ENCODE measurements at places on chromosomes 3 and 15.

DNA sequence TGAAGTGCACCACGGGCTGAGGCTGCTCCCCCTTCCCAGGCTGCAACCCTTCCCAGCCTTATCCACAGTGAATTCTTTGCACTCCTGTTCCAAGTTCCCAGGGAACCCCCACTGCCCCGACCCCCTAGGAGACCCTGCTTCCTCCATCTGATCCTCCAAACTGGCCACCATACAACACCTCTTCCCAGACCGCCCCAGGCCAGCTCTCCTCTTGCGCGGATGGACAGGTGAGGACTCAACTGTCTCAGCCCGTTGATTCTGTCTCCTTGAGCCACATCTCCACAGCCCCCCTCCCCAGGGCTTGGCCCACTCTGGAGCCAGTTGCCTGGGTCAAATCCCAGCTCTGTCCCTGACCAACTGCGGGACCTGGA lies 21.7 kb downstream of the GRIP2 start:
- no peak for DNase-seq

GRCh38 chr3:63576846-63577245 lies 75.6 kb upstream of the SNTN start:
- DNase-seq: peak; percentile 8

DNA sequence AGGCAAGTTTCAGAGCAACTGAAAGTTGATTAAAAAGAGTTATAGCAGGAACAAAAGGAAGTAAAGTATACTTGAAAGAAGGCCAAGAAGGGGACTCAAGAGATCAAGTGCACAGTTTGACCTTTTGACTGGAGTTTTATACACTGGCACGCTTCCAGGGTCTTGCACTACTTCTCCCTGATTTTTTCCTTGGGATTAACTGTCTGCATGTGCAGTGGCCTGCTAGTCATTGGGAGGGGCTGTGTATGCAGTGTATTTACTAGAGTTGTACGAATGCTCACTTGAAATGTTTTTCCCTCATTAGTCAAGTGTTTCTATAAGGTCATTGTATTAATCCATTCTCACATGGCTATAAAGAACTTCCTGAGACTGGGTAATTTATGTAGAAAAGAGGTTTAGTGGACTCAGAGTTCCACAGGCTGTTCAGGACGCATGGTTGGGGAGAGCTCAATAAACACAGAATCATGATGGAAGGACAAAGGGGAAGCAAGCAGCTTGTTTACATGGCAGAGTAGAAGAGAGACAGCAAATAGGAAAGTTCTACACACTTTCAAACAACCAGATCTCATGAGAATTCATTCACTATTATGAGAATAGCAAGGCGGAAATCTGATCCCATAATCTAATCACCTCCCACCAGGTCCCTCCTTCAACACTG lies 571.8 kb downstream of the ZPLD1 start:
- DNase-seq: no peak

GRCh38 chr3:102722317-102722716 lies 287.5 kb downstream of the ZPLD1 start:
- DNase-seq: no peak

DNA sequence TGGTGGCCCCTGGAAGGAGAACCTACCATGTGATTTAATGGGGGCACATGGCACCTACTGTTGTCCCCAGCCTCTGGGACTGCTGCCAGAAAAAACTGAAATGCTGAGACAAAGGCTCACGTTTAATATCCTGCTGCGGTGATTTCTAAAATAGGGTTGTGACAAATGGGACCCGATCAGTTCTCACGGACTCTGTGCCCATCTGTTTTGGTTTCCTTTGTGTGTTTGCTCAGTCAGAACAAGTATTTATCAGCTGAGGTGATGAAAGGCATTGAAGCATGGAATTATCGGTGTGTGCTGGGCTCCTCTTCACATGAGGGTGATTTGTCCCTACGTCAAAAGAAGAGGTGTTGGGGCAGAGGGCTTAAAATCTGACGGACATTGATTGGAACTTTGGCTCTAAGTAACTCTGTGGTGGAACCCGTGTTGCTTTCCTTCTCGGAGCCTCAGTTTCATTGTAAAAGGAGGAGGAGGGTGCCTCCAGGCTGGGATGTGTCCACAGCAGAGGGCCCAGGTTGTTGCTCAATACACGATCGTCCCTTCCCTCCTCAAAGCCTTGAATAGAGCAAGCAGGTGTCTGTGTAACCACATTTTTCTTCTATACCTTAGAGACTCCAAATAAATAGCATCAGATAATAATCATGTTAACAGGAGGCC lies 283.3 kb upstream of the RGMA start:
- no peak for DNase-seq

- no peak for DNase-seq
Measured at GRCh38 chr3:143476965-143477640, 357.5 kb downstream of the CHST2 start.

GRCh38 chr3:177610686-177611633 lies 413.7 kb upstream of the TBL1XR1 start:
- DNase-seq: peak; percentile 20

DNA sequence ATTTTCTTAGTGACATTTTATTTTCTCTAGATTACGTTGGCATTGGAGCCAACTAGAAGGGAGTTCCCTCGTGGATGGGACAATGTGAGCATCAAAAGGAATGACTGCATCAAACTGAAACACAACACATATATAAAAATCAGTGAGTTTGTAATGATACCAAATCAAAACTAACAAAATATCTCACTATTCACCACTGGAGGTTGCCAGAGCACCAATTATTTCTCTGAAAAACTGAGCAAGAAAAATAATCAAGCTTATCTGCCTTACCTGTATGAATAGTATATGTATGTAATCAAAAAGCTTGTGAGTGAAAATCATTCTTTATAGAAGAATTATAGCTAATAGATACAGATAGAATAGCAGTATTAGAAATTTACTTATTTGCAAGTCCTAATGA lies 46.8 kb upstream of the OTOL1 start:
- no peak for DNase-seq

DNA sequence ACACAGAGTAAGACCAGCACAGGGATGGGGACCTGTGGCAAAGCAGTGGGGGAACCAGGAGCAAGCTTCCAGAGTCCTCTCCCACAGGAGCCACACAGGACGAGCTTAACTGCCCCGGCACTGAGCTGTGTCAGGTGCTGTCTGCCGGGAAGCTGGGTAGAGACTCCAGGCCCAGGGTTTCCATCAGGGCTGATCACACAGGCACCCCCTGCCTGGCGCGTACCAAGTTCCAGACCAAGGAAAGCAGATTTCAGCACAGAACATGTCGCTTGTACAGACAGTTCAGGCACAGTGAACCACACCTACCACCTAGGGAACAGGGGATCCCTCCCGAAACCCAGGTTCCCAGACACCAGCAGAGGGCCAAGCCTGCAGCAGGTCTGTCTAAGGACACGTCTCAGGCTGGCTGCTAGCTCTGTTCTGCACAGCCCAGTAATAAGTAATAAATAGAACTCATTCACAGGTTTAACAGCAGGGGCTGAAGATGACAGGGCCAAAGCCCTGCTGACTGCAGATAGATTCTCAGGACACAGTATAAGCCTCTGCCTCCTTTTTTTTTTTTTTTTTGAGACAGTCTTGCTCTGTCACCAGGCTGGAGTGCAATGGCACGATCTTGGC lies 30.2 kb upstream of the OCA2 start:
- DNase-seq: no peak

DNA sequence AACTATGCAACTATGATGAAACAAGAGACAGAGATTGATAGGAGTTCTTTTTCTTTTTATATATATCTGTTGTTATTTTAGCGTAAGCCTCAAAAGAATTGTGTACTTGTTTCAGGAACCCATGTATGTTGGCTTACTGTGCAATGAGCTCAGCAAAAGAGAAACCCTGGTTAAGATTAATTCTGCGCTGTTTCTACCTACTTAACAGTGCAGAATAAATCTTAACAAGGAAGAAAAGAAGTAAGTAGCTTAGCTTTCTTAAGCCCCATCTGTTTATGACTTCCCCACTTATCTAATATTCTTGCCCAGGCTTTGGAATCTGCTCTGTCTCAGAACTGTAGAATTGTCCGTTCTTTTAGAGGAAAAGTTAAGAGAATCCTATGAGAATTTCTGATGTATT lies 27.4 kb downstream of the ECT2 start:
- DNase-seq: no peak

DNA sequence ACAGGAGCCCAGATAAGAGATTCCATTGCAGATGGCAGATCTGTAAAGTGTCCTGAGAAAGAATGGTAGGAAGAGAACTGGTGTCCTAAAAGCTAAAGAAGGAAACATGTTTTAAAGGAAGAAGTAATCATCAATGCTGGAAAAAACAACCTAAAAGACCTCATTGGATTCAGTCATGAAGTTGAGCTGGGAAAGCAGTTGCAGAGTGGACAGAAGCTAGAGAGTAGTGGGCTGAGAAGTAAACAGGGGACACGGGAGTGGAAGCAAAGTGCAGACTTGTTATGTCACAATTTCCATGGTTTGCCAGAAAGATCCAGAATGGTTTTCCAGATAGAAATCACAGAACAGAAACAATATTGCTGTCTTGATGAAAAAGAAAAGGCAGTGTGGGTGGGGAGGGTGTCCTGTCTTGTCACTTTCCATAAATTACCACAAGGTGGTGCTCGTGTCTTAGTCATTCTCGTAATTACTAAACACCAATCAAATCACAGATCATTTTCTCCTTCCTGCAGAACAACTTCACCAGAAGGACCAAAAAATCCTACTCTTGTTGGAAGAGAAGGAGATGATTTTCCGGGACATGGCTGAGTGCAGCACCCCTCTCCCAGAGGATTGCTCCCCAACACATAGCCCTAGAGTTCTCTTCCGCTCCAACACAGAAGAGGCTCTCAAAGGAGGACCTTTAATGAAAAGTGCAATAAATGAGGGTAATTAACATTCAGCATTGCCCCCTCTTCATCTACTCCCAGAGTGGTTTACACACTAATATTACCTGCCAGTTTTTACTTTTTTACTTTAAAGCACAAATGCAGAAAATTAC lies 64.5 kb downstream of the KLHL25 start:
- DNase-seq: peak; percentile 16

- peak; percentile 42 for DNase-seq
Measured at GRCh38 chr3:140863580-140864009, 78.0 kb upstream of the SLC25A36 start.

GRCh38 chr15:75306188-75306587 lies 23.6 kb downstream of the GOLGA6D start:
- DNase-seq: no peak

- no peak for DNase-seq
Measured at GRCh38 chr3:178568155-178568731, 32.0 kb downstream of the KCNMB2 start.

GRCh38 chr3:152818027-152818426 lies 16.9 kb upstream of the P2RY1 start:
- DNase-seq: no peak

GRCh38 chr3:25655659-25656058 lies 9.0 kb downstream of the TOP2B start:
- no peak for DNase-seq

DNA sequence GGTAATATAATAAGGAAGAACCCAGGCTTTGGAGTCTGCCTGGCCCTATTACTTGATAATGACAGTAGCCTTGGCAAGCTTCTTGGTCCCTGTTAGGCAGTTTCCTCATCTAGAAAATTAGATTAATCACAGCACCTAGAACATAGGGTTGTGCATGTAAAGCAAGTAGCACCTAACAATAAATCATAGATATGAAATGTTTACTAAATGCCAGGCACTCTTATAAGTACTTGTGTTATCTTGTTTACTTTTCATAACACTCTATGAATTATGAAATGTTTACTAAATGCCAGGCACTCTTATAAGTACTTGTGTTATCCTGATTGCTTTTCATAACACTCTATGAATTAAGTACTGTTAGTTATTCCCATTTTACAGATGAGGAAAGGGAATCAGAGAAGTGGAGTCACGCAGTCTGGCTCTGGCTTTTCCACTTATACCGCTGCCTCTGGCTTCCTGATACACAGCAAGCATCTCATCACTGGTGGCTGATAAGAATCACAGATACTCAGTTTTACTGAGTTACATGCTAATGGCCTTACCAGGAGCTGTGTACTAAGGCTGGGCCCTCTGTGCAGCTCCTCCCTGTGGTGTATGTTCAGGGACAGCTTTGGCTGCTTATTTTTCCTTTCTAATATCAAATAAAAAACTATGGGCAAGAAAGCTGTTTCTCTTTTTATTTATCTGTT lies 123.4 kb downstream of the FEZF2 start:
- no peak for DNase-seq

GRCh38 chr3:2713923-2714322 lies 396.3 kb downstream of the IL5RA start:
- DNase-seq: no peak

- no peak for DNase-seq
Measured at GRCh38 chr15:50828610-50829206, 63.2 kb upstream of the SPPL2A start.

- DNase-seq: no peak
Measured at GRCh38 chr15:91100814-91101607, 954 bp downstream of the SV2B start.

DNA sequence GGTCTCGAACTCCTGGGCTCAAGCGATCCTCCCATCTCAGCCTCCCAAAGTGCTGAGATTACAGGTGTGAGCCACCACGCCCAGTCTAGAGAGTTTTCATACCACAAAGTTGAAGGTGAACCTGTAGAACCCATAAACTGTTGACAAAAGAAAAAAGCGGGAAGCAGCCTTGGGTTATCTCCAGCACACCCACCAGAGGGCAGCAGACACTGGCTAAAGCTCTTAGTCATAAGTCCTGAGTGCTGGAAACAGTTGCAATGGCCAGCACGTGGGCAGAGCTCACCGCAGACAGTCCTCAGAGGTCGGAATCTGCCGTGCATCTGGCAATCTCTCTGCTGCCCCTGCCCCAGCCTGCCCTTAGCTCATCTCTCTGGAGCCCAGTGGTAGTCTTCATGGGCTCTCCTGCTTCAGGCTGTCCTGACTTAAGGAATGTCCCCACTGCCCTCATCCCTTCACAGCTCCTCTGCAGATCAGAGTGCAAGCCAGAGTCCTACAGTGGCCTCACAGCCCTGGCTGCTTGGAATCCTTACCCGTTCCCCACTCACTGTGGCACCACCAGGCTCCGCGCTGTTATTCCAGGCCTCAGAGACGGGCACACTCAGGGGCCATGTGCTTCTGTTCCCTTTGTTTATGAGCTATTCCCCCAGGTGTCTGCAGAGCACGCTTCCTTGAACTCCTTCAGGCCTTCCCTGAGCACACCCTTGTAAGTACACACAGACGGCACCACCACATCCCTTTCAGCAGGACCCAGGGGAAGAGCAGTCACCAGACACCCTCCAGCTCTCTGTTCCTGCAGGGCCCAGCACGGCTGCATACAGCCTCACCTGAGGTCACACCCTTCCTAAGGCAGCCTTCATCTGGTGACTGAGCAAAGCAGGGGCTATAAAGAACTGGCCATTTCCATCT lies 8.8 kb upstream of the ELP6 start:
- DNase-seq: peak; percentile 96

- DNase-seq: peak; percentile 29
Measured at GRCh38 chr3:172635588-172635987, 75.3 kb downstream of the NCEH1 start.

DNA sequence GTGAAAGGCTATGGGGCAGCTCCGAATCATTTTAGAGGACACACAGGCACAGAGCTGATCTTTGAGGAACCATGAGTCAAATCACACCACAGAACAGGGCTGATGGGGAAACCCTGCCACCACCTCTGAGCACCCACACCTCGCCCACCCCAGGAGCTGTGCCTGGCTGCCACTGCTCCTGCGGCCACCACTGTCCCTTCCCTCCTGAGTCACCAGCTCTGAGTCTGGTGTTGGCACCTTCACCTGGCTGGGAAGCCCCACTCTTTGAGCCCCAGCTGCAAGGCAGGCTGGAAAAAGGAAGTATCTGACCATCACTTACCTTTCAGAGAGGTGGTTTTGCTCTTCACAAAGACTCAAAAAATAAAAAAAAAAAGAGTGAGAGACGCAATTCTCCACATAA lies 63.6 kb upstream of the MEF2A start:
- DNase-seq: no peak

GRCh38 chr3:12879191-12879815 lies 37.9 kb upstream of the RPL32 start:
- DNase-seq: no peak
